ENCODE measurements at places on chromosomes 7 and 10.

DNA sequence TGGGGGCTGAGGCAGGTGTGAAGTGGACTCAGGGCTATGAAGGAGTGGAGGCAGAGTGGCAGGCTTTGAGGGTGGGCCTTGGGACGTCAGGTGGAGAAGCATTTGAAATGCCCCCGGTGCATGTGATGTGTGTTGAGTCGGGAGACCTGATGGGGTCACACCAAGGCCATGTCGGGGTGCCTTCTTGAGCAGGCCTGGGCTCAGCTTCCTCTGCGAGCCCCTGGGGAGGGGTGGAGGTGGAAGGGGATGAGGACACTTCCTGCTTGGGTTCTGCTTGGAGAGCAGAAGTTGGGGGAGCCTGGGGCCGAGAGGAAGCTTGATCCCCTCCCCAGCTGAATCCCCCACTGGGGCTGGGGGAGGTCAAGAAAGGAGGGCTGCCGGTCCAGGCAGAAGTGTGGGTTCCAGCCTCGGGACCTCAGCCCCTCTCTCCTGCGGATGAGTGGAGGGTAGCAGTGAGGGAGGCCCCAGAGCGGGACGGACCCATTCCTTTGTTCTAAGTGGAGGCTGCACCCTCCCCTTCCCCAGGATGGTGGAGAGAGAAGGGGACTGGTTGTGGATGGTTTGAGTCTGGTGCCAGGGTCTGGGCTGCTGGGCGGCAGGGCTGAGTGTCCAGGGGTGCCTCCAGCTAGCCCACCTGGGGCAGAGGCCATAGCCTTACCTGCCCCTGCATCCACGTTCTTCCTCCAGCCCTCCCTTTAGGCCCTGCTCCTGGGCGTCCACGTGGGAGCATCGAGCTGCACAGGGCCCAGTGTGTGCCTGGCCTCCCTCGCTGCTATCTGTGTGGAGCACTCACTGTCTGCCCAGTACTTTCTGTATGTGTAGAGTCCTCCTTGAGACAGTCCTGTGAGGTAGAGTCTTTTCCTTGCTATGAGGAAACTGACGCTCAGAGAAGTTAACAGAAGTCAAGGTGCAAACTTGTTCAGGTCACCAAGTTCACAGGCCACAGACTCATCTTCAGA lies 36.7 kb downstream of the PRF1 start:
- DNase-seq, result no peak

- DNase-seq, result peak; percentile 68
Measured at GRCh38 chr10:66827353-66827752, 98.5 kb upstream of the LRRTM3 start.

DNA sequence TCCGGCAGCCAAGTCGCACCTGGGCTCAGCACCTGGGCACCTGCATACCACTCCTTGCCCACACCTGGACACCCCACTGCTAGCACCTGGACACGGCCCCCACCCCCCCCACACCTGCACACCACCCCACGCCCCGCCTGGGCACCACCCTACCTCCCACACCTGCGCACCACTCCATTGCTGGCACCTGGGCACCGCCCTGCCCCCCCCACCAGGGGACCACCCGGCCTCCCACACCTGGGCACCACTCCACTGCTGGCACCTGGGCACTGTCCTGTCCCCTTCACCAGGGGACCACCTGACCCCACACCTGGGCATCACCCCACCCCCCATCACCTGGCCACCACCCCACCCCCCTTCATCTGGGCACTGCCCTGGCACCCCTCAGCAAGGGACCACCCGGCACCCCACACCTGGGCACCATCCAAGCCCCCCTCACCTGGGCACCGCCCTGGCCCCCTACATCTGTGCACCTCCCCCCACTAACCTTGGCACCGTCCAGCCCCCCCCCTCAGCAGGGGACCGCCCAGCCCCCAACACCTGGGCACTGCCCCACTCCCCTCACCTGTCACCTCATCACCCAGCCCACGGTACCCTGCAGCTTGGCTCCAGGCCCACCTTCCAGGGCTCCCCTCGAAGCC lies 33.8 kb upstream of the RNF32 start:
- no peak for DNase-seq

GRCh38 chr10:83925133-83925532 lies 214.2 kb upstream of the GHITM start:
- DNase-seq, result no peak

- no peak for DNase-seq
Measured at GRCh38 chr10:78045237-78045636, 11.6 kb downstream of the RPS24 start.

DNA sequence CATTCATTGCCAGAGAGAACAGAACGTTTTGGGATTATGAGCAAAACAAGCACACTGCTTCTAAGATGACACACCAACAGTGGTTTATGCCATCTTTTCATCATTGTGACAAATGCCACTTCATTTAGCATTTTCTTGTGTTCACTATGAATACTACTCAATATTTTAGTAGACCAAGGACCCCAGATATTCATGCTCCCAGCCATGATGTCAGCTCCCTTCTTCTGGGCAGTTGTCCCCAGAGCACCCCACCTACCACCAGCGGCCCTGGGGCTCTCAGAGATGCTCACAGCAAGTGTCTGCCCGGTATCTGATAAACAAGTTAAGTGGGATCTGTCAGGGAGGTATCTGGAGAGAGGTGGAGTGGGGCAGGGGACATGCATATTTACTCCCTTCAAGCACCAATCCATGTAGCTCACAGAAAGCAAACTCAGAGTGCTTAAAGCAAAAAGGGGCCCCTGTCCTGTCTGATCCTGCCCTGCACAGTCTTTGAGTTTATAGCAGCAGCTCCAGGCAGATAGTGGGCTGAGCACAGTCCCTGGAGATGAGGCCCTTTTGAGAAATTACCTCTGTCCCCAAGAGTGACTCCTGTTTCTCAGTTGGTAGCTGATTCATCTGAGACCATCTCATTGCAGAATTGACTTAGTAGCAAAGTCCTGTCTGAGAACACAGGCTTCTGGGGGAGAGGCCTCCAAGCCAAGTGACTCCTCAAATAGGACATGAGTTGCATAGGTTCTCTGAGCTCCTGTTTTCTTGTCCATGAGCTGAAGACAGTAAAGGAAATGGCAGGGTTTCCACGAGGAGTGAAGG lies 281.8 kb upstream of the KLF6 start:
- no peak for DNase-seq

GRCh38 chr10:47403446-47404318 lies 19.6 kb upstream of the ZNF488 start:
- DNase-seq, result no peak

- DNase-seq, result no peak
Measured at GRCh38 chr7:51140199-51141164, 176.1 kb downstream of the COBL start.

DNA sequence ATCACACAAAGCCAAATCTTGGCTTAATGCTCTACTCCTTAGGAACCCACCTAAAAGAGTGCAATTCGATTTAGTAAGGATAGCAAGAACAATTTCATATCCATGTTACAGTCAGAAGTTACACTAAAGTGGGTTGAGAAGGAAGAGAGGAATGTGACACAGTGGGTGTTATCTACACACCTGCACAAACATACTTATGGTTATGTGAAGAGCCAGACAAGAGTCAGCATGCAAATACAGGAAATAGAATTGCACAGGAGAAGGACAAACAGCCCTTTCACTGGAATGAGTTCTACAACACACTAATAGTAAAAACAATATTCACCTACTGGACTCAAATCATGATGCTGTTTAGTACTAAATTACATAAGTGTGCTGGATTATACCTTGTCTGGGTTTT lies 262.8 kb downstream of the DGKB start:
- DNase-seq, result no peak

- no peak for DNase-seq
Measured at GRCh38 chr10:129605986-129606518, 139.0 kb downstream of the MGMT start.

- no peak for DNase-seq
Measured at GRCh38 chr10:28120043-28120749, 121.3 kb upstream of the ODAD2 start.

DNA sequence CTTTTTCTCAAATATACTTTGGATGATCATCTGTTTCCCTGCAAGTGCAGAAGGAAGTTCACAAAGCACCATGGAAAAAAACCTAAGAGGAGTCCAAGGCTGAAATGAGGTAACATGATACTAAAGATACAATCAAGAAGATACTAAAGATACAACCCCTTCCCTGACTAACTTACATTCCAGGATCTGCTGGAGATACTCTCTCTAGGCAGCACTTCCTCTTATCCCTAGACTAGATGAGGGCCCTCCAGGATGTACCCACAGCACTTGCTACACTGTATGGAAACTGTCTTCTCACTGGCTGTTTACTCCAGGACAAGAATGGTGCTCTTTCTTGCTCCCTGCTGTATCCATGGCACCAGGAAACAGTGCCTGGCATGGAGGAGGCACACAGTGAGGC lies 116.4 kb upstream of the NFE2L3 start:
- DNase-seq, result no peak

DNA sequence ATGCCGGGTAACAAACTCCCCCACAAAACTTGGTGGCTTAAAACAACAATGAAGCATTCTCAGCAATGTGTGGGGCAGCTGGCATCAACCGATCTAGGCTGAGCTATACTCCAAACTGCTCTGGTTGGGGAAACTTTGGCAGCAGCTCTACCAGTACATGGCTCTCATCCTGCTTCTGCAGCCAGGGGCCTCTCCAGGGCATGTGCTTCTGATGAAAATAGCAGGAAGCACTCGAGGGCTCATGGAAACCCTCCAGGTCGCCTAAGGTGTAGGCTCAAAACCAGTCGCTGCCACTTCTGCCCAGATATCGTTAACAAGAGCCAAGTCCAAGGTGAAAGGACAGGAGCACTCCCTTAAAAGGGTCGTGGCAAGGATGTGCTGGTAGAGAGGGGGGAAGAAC lies 134.1 kb downstream of the TEX36 start:
- no peak for DNase-seq

GRCh38 chr10:127434006-127434405 lies 115.1 kb upstream of the NPS start:
- no peak for DNase-seq

DNA sequence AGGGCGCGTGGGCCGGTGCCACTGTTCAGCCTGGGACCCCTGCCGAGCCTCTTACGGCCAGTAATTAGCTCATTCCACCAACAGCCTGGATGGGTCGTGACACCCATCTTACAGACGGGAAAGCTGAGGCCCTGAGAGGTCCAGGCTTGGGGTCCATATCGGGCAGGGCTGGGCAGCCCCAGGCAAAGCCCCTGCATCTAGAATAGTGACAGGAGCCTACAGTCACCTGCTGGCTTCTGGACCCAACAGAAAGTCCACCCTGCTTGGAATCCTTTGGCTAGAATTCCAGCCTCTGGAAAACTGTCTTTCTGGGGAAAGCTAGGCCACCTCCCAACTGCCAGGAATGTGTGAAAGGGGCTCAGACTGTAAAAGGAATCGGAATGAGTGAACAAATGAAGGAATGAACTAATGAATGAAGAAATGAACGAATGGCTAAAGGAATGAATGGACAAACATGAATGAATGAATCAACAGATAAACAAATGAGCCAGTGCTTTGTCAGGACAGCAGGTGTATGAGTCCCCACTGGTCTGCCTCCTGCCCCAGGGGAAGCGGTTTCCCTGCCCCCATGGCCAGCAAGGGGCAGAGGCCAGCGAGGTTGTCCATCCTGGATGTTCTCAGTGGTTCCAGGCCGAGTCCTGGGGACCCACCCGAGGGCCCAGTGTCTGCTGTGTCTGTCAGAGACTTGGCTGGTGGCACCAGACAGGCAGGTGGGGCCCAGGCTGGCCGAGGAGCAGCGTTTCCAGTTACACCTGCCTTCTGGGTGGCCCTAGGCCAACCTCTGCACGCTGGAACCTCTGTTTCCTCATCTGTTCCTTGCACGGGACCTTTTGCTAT lies 24.1 kb upstream of the PDGFA start:
- DNase-seq, result no peak

DNA sequence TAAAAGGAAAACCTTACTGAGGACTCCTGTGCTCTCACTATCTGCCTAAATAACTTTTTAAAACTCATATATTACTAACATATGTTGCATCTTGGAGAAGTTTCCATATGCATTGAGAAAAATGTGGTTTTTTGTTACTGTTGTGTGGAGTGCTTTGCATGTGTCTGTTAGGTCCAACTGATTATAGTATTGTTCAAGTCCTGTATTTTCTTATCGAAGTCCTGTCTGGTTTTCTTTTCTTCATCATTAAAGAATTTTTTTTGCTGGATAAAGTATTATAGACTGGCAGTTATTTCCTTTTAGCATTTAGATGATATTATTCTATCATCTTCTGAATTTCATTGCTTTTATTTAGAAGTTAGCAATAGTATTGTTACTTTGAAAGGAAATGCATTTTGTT lies 59.5 kb upstream of the ACSM6 start:
- DNase-seq, result no peak

GRCh38 chr10:79295563-79295962 lies 51.7 kb upstream of the PPIF start:
- no peak for DNase-seq

Data from astrocyte of the cerebellum (primary cell).